ENCODE measurements at places on chromosomes 2 and 18.

- peak; percentile 31 for DNase-seq
These were observed 276.3 kb downstream of the RND3 start for GRCh38 chr2:150211164-150211631.

GRCh38 chr2:105578166-105578565 is 166.5 kb upstream of the NCK2 start:
- no peak for DNase-seq

GRCh38 chr18:10842861-10843260 is 306.5 kb downstream of the PIEZO2 start:
- no peak for DNase-seq

DNA sequence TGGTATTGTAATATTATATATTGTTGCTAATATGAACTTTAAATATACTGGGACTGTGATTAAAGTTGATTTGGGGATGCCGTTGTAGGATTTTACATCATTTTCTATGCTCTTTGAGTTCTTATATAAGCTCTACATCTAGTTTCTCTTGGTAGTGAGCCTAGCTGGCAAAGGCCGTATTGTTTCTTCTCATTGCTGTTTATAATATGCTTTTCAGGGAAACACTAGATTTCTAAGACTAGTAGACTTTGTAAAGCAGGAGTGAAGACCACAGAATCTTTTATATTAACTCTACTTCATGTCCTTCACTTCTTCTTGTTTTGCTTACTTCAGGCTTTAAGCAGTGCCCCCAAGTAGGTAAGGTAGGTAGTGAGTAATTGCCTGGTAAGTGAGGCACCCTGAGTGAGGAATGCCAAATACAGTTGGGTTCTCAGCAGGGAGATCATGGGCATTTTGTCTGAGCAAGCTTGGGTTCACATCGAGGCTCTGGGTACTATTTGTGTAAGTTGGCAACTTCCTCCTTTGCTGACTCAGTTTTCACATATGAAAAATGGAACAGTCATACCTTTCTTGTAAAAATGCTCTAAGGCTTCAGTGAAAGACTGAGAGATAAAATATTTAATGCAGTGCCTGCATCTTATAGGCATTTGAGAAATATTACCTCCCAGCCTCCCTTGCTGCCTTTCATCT is 96.4 kb downstream of the RNF144A start:
- no peak for DNase-seq

GRCh38 chr18:22504251-22505030 is 86.7 kb upstream of the CTAGE1 start:
- peak; percentile 65 for DNase-seq

DNA sequence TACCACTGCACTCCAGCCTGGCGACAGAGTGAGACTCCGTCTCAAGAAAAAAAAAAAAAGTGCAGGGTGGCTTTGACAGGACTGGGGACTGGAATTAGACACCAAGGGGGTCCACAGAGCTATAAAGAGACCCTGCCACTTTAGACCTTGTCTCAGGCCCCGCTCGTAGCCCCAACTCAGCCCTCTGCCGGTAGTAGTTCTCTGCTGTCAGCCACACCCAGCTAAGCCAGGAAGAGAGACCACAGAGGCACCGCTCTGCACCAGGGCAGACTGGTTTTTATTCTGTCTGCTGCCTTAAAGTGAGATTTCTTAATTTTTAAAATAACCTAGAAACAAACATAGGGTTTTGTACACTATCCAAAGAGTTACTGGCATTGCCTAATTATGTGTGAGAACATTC is 66.0 kb downstream of the STEAP3 start:
- DNase-seq, result no peak

DNA sequence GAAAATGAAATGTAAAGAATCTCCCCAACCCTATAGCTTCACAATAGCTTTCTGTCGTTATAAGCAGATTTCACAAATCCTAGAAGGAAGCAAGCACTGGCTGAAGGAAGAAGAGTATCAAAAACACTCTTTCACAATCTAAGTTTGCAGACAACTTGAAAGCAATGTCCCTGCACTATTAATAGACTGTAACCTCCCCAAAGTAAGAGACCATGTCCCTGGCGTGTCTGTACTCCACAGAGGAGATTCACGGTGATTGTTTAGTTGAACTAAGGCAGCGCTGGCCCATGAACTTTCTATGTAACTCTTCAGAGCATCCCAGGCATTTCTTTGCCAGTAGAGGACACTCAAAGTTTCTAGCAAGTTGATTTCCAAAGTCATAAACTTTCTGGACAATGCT is 128.0 kb upstream of the HNRNPA3 start:
- DNase-seq, result no peak

DNA sequence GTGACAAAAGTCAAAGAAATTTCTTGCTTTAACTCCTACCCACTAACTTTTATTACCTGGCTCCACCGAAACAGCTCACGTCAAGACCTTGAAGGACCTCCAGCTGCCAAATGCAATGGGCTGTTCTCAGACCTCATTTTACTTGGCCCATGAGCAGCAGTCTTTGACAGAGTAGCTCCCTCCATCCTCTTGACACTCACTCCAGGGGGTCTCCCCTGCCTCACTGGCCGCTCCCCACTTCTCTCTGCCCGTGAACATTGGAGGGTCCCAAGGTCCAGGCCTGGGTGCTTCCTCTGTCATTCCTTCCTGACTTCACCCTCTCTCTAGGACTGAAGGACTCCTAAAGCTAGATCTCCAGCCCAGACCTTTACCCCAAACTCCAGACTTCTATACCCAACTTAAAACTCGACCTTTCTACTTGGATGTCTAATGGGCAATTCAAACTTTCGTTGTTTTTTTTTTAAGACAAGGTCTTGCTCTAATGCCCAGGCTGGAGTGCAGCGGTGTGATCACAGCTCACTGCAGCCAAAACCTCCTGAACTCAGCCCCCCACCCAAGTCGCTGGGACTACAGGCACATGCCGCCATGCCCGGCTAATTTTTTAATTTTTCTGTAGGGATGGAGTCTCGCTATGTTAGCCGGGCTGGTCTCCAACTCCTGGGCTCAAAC is 92.9 kb upstream of the ST3GAL5 start:
- DNase-seq, result no peak

GRCh38 chr2:65165558-65165957 is 35.7 kb upstream of the RAB1A start:
- no peak for DNase-seq

DNA sequence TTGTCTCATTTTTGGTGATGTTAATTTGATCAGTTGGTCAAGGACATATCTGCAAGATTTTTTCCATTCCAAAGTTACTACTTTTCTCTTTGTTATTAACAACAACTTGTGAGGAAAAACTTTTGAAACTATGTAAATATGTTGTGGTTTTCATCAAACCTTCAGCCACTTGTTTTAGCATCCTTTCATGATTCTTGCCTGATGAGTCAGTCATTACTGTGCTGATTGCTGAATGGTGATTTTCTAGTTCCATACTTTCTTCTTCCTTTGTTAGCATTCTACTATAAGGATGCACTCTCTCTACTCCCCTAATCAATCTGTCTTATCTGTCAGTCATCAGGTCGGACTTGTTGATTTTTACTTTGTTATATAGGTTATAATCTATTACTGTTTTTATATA is 10.9 kb downstream of the TMEM87B start:
- DNase-seq, result peak; percentile 82

- no peak for DNase-seq
These were observed 9.8 kb downstream of the MYOM1 start for GRCh38 chr18:3209859-3210569.

DNA sequence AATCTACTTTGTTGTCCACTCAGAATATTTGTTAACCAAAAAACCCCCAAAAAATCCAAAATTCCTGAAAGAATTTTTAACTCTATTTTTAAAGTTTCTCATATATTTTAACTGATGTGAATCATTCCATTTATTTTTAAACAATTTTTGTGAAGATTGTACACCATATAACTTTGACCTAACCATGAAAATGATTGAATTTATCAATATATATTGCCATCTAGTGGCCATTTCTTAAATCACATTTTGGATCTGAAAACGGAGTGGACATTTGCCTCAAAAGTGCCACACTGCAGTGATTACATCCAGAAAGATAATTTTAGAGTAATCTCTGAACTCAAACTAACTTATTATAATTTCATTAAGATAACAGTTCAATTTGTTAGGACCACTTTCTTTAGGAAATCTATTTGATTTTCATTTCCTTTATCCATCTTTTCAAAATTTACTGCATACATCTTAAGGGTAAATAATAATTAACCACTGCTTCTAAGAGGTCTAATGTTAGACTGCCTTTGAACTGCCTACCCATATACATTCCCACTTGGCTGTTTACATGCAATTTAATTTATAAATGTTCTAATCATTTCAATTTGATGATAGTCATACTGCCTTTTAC is 71.1 kb downstream of the DSC3 start:
- peak; percentile 13 for DNase-seq

- DNase-seq, result peak; percentile 61
These were observed 104.8 kb upstream of the FN1 start for GRCh38 chr2:215540658-215541057.

GRCh38 chr2:124778076-124778475 is 753.0 kb downstream of the CNTNAP5 start:
- DNase-seq, result peak; percentile 8

GRCh38 chr2:46184794-46185583 is 112.2 kb upstream of the EPAS1 start:
- no peak for DNase-seq

GRCh38 chr2:171965661-171966060 is 34.1 kb upstream of the METAP1D start:
- no peak for DNase-seq

GRCh38 chr18:75293591-75293990 is 83.0 kb downstream of the TSHZ1 start:
- peak; percentile 8 for DNase-seq

- DNase-seq, result peak; percentile 35
These were observed 1.0 kb downstream of the CNNM3 start for GRCh38 chr2:96816836-96817702.

- peak; percentile 85 for DNase-seq
These were observed 22.5 kb upstream of the RAB27B start for GRCh38 chr18:54805571-54806334.

GRCh38 chr18:48073211-48073930 is 142.9 kb upstream of the SMAD2 start:
- no peak for DNase-seq

GRCh38 chr18:66138642-66139041 is 387.8 kb downstream of the CDH7 start:
- no peak for DNase-seq

DNA sequence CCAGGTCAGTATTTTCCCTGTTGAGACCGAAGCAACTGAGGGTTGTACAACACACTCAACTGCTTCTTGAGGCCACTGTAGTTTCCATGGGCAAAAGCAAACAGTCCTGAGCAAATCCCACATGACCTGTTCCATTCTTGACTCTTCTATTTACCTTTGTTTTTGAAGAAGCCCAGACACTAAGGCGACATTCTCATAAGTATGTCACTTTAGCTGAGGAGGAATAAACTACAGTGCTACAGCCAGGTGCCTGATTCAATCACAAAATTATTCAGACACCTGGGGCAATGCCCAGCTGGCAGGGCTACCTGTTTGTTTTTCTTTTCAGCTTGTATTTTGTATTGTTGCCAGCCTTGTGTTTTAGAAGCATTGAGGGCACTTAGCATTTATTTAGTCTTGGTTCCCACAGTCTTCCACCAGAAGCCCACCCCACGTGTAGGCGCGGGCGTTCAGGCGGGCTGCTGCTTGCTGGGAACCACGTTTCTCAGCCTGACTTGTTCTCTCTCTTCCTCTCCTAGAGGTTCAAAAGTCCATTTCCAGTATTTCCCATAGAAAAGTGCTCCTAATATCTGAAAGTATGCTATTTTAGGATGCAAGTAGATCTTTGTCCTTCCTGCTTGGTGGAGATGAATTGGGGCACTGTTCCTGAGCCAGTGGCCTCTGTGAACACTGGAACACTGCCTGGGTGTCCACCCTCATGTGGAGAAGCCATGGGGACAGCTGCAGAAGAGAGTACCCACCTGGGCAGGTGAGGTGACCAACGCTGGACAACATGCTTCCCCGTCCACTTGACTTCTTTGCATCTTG is 99.0 kb upstream of the COPS8 start:
- no peak for DNase-seq

All from EL (cell line).